Stimulated activated CD4-positive, alpha-beta T cell treated with anti-CD3 and anti-CD28 coated beads, TNF-alpha, amount 100 ng/mL, for 24 hours (primary cell): ENCODE measurements at places on chromosomes 4 and X.

- DNase-seq = no peak
These were observed 123.6 kb upstream of the MSX1 start for GRCh38 chr4:4735870-4736269.

GRCh38 chrX:13646154-13646549, 6.8 kb upstream of the TCEANC start:
- DNase-seq = peak; percentile 10

GRCh38 chr4:186128842-186129241, 24.3 kb downstream of the FAM149A start:
- DNase-seq = no peak

- peak; percentile 41 for DNase-seq
These were observed 51.5 kb upstream of the TRIM2 start for GRCh38 chr4:153152501-153153338.

DNA sequence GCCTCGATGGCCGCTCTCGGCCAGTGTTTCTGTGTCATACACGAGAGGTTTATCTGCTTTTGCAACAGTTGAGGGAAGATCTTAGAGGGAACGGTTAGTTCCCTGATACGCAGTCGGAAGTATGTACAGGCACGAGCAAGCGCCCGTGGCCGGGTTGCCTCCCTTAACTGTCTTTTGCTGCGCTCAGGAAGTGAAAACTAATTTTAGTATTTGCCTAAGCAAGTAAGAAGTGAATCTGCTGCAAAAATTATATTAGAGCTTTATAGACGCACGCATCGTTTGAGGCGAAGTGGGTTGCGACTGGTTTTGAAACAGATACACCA, 695 bp downstream of the MTM1 start:
- DNase-seq = no peak

GRCh38 chr4:38889143-38889542, 21.5 kb downstream of the FAM114A1 start:
- no peak for DNase-seq

- no peak for DNase-seq
These were observed 47.4 kb downstream of the SMIM14 start for GRCh38 chr4:39591290-39591689.

- DNase-seq = peak; percentile 10
These were observed 127.4 kb upstream of the SFRP2 start for GRCh38 chr4:153916273-153916755.

DNA sequence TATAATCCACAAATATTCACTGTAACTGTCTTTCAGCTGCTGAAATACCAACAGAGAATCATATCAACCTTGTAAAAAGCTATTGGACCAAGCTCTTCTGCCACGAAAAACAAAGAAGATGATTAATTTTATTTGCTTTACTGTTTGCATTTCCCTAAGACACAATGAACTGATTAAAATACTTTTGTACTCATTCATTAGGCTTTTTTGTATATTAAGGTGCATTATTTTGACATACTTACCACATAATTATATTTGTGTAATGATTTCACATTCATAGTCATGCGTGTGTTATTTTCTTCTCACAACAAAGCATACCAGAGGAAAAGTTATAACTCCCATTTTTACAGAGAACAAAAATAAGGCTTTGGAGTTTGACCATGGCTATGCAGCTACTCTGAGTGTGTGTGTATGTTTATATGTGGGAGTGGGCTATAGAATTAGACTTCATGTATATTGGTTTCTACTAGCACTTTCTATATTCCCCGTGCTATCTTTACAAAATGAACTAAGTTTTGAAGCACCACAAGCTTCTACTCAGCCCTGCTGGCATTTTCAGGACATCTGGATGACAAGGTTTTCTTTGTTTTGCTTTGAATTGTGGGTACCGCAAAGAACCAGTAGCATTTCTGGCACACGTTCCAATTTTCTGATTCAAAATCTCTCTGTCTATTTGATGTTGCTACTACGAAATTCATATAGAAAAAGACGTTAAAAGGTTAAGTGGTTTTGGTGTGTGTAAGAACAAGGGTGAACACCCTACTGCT, 11.0 kb upstream of the FGF5 start:
- no peak for DNase-seq

- no peak for DNase-seq
These were observed 14.3 kb downstream of the CASK start for GRCh38 chrX:41909068-41909467.

GRCh38 chr4:145937971-145938611, 532 bp downstream of the ZNF827 start:
- peak; percentile 19 for DNase-seq

DNA sequence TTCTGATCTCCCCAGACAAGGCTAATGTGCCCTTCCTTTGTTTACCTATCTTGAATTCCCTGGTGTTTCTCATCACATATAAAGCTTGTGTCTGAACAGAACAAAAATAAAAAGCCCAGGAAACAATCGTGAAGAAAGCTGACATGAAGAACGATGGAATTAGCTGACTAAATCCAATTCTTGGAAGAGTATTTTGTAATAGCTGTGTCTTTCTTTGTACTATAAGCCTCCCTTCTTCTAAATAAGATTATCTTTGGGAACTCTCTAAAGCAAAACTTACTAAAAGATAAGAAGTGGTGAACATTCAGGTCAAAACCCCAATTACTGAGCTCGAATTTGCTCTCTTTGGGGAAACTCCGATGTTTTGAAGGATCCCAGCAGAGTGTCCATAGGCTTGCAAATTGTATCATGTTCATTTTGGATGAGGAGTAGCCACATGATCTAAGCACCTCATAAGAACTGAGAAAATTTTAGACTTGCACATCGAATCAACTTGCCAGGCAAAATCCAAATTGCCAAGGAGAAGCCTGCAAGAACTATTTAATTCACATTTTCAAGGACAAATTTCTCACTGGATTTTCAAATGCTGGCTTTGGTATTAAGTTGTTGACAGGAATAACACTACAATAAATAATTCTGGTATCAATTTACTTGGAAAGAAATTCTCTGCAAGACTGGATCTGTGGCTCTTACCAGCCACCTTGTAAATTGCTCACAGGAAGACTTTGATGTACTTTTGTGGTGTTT, 106.2 kb downstream of the LNX1 start:
- DNase-seq = no peak

- DNase-seq = no peak
These were observed 83.0 kb downstream of the AFF1 start for GRCh38 chr4:87017580-87018342.

DNA sequence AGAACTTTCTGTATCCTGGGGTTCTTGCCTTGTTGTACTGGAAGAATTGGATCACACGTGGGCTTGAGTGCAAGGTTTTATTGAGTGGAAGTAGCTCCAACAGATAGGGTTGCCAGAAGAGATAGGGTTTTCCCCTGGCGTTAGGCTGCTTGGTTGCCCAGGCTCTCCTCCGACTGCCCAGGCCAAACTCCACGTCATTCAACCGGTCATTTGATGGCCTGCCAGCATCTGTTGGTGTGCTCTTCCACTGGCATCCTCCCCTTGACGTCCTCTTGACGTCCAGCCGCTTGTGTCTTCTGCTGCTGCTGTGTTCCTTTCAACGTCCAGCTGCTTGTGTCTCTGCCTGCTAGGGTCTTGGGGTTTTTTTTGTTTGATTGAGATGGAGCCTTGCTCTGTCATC, 340.3 kb upstream of the ZCCHC13 start:
- no peak for DNase-seq

DNA sequence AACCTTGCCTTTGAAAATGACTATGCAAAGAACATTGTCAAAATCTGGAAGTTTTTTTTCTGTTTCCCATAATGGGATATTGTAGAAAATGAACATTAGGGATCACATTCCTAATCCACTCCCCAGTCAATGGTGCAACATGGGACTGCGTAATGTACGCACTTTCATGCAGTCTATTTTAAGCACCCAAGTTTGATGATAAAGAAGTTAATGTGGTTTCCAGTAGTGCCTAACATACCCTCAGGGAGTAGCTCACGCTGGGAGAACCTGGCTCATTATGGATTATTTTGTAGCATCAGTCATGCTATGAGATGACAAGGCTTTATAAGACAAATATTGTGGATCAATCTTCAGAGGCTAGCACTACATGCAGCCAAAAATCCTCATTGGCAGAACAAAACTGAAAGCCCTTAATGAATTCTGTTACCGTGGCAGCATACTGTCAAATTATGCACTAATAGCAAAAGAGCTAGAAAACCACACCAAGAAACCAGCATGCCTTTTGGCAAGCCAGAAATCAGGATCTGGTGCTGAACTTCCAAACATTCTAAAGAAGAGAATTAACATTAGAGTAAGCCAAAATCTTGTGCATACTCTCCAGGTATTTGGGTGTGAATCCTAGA, 1392.8 kb upstream of the TENM3 start:
- DNase-seq = no peak

GRCh38 chr4:61251129-61251528, 51.0 kb downstream of the ADGRL3 start:
- DNase-seq = no peak

DNA sequence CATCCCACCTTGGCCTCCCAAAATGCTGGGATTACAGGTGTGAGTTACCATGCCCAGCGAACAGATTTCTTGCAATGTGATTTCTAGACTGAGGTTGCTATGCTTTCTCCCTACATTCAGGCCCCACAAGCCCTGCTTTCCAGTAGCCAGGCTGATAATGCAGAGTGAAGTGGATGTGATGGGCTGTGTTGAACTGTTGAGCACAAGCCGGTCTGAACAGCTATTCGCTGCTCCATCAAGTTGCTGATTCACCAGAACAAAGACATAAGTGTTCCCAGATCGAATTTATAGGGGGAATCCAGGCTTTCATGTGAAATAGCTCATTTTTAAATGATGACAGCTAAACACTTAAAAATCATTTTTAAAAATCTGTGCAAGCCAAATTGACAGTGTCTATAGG, 8.0 kb downstream of the NIPAL1 start:
- DNase-seq = no peak

- DNase-seq = no peak
These were observed 200.6 kb upstream of the KLF3 start for GRCh38 chr4:38463268-38463958.

DNA sequence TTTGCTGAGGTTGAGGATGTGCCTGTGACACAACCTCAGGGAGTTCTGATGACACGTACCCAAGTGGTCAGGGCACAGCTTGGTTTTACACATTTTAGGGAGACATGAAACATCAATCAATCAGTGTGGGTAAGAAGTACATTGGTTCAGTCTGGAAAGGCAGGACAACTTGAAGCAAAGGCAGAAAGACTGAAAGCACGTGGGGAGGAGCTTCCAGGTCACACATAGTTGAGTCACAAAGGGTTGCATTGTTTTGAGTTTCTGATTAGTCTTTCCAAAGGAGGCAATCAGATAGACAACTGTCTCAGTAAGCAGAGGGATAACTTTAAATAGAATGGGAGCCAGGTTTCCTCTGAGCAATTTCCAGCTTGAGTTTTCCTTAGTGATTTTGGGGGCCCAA, 1910.0 kb upstream of the AGA start:
- DNase-seq = no peak
